ENCODE measurements at places on chromosomes 3 and 15. TPM values are rescaled to one million over a fixed set of nuclear protein-coding genes. Genes with fewer than 3 reads are reported as not detected.

DNA sequence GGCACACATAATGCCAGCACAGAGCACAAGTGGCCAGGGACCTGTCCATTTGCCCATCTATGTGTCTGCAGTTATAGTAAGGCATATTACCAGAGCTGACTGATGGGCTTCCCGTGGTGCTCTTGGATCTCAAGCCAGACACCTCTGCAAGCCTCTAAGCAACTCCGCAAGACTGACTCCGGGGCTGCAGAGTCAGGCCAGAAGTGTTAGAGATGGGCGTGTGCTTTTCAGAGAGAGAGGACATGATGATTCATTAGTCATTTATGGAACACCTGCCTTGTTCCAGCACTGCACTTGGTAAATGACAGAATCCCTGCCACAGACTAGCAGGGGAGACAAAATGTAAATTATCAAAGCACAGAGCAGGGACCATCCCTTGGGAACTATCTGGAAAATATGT lies 559.0 kb downstream of the PDCD6IP start:
- DNase-seq: no peak
- H3K4me1 ChIP-seq: no peaks in the 10 kb centered on the region
- no peak overlapping the region for H3K4me3 ChIP-seq
- H3K27ac ChIP-seq: no peak overlapping the region
- H3K27me3 ChIP-seq: no peaks in the 10 kb centered on the region

- no peak overlapping the region for H3K27ac ChIP-seq
- H3K4me1 ChIP-seq: peaks cover 12% of the 10 kb centered on the region
- H3K4me3 ChIP-seq: no peak overlapping the region
- no peak for DNase-seq
Observed at GRCh38 chr3:170692720-170693119, 106.8 kb upstream of the SLC7A14 start.

GRCh38 chr3:63387568-63387967 lies 109.5 kb downstream of the SYNPR start:
- no peaks in the 10 kb centered on the region for H3K4me1 ChIP-seq
- H3K36me3 ChIP-seq: no peaks in the 10 kb centered on the region
- DNase-seq: no peak
- no peaks in the 10 kb centered on the region for H3K27me3 ChIP-seq

DNA sequence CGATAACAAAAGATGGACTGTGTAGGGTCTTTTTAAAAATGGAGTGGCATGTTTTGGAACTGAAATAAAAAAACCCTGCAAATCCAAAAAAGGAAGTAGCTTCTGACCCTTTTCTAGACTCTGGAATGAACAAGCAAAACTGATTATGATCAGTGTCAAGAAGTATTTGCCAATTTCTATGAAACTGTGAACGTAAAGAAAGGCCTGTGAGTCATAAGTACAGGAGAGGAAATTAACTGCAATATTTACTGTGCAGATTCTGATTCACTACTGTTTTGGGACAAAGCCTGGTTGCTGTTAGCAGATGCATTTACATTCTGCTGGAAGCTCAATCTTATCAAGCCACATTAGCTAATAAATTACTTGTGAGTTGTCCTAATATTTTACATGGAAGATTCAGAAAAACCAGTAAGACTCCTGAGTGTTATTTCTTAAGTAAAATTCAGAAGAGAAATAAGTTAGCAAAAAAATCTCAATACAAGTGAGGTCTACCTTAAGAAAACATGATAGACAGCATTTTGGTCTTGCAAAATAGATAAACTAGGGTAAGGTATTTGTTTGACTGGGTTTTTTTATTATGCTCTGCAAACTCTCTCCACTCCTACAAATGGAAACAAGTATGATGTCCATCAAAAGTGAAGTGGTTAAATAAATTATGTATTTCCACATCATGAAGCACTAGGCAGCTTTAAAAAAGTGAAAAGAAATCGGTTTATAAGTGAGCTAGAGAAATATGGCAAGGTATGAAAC lies 90.2 kb upstream of the LMOD3 start:
- no peak for DNase-seq
- H3K36me3 ChIP-seq: no peaks in the 10 kb centered on the region
- peak overlapping the region; percentile 54 for H3K27ac ChIP-seq
- H3K27me3 ChIP-seq: no peaks in the 10 kb centered on the region
- no peak overlapping the region for H3K4me3 ChIP-seq

GRCh38 chr3:45309876-45310275 lies 78.5 kb upstream of the LARS2 start:
- H3K4me1 ChIP-seq: no peaks in the 10 kb centered on the region
- DNase-seq: no peak
- no peak overlapping the region for H3K4me3 ChIP-seq
- no peaks in the 10 kb centered on the region for H3K36me3 ChIP-seq
- H3K27ac ChIP-seq: no peak overlapping the region
- peaks cover 18% of the 10 kb centered on the region for H3K27me3 ChIP-seq

DNA sequence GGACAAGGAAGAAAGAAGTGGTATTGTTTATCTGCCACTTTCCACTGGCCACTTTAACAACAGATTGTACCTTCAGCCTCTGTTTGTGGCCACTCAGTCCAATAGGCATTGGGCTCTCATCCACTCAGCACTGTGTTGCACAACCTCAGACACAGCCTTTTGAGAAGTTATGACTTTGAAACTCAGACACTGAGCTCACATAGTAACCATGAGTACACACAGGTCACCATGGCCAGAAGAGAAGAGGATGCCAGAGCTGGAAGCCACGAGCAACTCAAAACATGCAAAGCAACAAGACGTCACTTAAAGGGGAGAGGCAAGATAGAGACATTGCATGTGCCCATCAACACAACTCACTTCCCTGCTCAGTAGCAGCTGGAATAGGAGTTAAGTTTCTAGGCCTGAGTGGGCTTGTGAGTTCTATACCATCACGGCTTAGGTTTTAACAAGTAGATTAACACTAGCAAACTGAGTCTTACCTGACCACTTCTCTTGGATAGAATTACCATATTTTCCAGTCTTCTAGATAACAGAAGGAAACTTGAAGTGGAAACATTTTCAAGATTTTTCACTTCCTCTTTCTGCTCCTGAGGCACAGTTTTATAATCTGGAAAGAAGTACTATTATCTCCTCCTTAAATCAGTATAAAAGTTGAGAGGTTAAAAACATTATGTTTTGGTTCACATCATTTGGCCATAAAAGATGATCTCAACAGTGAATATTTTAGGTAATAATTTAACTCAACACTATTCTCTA lies 103.5 kb downstream of the IMPG2 start:
- H3K27ac ChIP-seq: peak overlapping the region; percentile 44
- H3K27me3 ChIP-seq: no peaks in the 10 kb centered on the region
- peaks cover 11% of the 10 kb centered on the region for H3K4me1 ChIP-seq

GRCh38 chr15:67174864-67175573 lies 79.4 kb downstream of the AAGAB start:
- peak overlapping the region; percentile 64 for H3K27ac ChIP-seq
- peak; percentile 18 for DNase-seq
- peaks cover 26% of the 10 kb centered on the region for H3K4me1 ChIP-seq
- H3K36me3 ChIP-seq: peaks cover 20% of the 10 kb centered on the region

DNA sequence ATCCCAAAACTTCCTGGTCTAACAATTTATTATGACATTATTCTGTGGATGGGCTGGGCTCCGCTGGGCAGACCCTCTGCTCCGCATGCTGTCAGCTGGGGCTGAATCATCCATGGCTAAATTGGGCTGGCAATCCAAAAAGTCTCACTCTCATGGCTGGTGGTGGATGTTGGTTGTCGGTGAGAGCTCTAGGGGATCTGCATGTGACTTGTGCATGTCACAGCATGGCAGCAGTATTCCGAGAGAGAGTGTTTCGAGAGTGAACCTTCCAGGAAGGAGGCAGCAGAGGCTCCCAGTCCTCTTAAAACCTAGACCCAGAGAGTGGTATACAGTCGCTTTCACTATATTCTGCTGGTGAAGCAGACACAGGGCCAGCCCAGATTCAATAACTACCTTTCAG lies 9.9 kb downstream of the RARB start:
- H3K4me3 ChIP-seq: no peak overlapping the region
- H3K27me3 ChIP-seq: peaks cover 13% of the 10 kb centered on the region
- H3K27ac ChIP-seq: no peak overlapping the region

GRCh38 chr3:69803681-69804270 lies 64.5 kb downstream of the MITF start:
- H3K27ac ChIP-seq: no peak overlapping the region
- no peak overlapping the region for H3K4me3 ChIP-seq
- H3K27me3 ChIP-seq: no peaks in the 10 kb centered on the region
- H3K36me3 ChIP-seq: no peaks in the 10 kb centered on the region

DNA sequence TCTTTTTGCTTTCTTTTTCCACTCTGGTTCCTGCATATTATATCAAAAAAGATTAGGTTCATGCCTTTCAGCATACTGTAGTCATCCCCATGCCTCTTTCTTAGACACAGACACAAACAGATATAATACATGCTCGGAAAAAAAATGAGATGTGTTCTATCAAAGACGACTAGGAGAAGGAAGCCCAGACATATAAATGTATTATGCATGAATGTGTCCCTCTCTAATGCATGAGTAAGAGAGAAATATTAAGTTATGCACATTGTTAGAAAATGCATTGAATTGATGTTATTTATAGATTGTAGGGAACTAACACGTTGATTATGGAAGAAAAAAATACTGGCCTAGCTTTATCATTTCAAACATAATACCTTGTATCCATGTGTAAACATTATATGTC lies 252.4 kb upstream of the BCHE start:
- no peaks in the 10 kb centered on the region for H3K4me1 ChIP-seq
- H3K27me3 ChIP-seq: no peaks in the 10 kb centered on the region
- H3K27ac ChIP-seq: no peak overlapping the region
- H3K4me3 ChIP-seq: no peak overlapping the region
- no peaks in the 10 kb centered on the region for H3K36me3 ChIP-seq
- DNase-seq: no peak

GRCh38 chr3:133264920-133265319 lies 134.9 kb upstream of the BFSP2 start:
- DNase-seq: no peak
- H3K4me1 ChIP-seq: no peaks in the 10 kb centered on the region
- H3K27ac ChIP-seq: no peak overlapping the region
- H3K27me3 ChIP-seq: peaks cover 11% of the 10 kb centered on the region
- H3K4me3 ChIP-seq: no peak overlapping the region

DNA sequence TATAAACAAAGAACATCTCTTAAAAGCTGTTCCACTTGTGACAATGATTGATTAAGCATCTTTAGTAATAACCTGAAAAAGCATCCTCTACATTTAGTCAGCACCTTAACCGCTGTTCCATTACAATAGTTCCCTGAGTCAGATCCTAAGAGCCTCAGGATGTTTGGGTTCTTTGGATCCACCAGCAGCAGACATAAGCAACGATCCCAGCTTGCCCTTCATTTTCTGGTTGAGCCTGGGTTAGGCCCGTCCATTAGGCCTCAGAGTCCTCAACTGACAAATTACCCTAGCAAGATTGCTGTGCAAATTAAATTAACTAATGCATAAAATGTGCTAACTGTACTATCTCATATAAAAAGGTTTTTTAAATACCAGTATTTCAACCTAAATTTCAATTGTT lies 42.3 kb upstream of the ROBO1 start:
- H3K4me1 ChIP-seq: no peaks in the 10 kb centered on the region
- no peak for DNase-seq
- no peak overlapping the region for H3K27ac ChIP-seq
- no peaks in the 10 kb centered on the region for H3K27me3 ChIP-seq

DNA sequence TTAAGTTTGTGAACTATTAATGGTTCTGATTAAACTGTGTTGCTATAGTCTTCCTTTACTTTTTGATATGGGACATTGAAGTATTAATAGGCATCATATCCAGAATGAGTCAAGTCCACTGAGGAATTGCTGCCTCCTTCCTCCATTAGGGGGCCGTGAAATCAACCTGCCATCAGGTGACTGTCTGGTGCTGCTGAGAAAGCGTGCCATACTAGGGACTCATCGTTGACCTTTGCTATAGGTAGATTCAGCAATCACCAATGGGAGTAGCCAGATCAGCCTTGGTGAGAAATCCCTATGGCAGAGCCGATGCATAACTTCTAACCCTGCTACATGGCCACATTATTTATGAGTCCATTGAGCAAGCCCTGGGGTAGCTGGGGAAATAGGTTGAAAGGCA lies 30.1 kb upstream of the SLC28A2 start:
- no peaks in the 10 kb centered on the region for H3K36me3 ChIP-seq
- no peak overlapping the region for H3K4me3 ChIP-seq
- DNase-seq: no peak
- H3K27me3 ChIP-seq: peaks cover 15% of the 10 kb centered on the region
- H3K4me1 ChIP-seq: no peaks in the 10 kb centered on the region

- H3K4me3 ChIP-seq: no peak overlapping the region
- peaks cover 69% of the 10 kb centered on the region for H3K4me1 ChIP-seq
- no peak for DNase-seq
Observed at GRCh38 chr3:106331636-106332035, 462.8 kb upstream of the CBLB start.

DNA sequence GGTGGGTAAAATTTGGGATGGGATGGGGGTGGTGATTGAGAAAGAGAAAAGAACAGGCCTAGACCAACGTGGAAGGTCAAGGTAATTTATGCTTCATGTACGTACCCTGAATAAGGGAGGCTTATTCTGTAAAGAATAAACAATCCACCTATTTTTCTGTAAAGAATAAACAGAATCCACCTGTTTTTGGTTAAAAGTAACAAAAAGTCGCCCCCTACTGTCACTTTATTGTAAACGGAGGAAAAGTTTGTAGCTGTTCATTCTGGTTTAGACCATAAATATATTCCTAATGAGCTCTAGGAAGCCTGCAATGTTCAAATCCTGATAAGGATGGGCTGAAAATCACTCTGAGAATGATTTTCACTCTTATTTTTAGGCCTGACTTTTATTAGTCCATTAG lies 23.5 kb upstream of the SQOR start:
- no peak for DNase-seq
- no peaks in the 10 kb centered on the region for H3K27me3 ChIP-seq
- H3K4me1 ChIP-seq: peaks cover 7% of the 10 kb centered on the region
- peaks cover 1% of the 10 kb centered on the region for H3K36me3 ChIP-seq
- H3K27ac ChIP-seq: no peak overlapping the region
- H3K4me3 ChIP-seq: no peak overlapping the region

Gene GMNC
- not detected for total RNA-seq

Gene SLC24A5
- not detected for total RNA-seq

Gene ALDH1A3
- total RNA-seq: not detected

Gene CD200
- total RNA-seq: 32.7 TPM

Gene LOXL1
- total RNA-seq: 2.4 TPM

Gene ATP6V1A
- 50.1 TPM for total RNA-seq

Gene ATP13A4
- 1.7 TPM for total RNA-seq

Gene OR5K1
- total RNA-seq: not detected

Gene ADGRG7
- total RNA-seq: not detected

Gene GOLGA6A
- not detected for total RNA-seq

Measured in activated naive CD8-positive, alpha-beta T cell treated with anti-CD3 and anti-CD28 coated beads for 36 hours (primary cell).